CD4-positive, alpha-beta T cell treated with Interleukin-1 beta for 1 hour (primary cell): ENCODE measurements at places on chromosomes 7 and 10.

- DNase-seq: no peak
These were observed 1.0 kb downstream of the IGFBP3 start for GRCh38 chr7:45919993-45920459.

- DNase-seq: no peak
These were observed 96.0 kb downstream of the NRCAM start for GRCh38 chr7:108360058-108360800.

DNA sequence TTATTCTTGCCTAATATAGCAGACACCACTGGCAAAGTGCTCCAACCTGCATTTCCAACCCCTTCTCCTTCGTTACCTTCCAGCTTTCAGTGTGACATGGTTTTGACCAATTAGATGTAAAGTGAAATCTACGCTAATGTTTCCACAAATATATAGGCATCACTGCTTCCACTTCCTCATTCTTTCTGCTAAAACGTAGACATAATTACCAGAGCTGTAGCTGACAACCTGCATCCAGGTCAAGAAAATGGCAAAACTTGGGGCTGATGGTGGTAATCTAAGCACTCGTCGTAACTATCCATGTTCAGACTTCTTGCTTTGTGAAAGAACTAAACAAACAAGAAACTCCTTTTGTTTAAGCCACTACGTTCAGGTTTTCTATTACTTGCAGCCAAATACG, 41.8 kb upstream of the COL1A2 start:
- DNase-seq: no peak

- DNase-seq: peak; percentile 17
These were observed 51.4 kb upstream of the AOAH start for GRCh38 chr7:36775676-36776075.

- no peak for DNase-seq
These were observed 24.2 kb upstream of the PRKAG2 start for GRCh38 chr7:151900986-151901621.

DNA sequence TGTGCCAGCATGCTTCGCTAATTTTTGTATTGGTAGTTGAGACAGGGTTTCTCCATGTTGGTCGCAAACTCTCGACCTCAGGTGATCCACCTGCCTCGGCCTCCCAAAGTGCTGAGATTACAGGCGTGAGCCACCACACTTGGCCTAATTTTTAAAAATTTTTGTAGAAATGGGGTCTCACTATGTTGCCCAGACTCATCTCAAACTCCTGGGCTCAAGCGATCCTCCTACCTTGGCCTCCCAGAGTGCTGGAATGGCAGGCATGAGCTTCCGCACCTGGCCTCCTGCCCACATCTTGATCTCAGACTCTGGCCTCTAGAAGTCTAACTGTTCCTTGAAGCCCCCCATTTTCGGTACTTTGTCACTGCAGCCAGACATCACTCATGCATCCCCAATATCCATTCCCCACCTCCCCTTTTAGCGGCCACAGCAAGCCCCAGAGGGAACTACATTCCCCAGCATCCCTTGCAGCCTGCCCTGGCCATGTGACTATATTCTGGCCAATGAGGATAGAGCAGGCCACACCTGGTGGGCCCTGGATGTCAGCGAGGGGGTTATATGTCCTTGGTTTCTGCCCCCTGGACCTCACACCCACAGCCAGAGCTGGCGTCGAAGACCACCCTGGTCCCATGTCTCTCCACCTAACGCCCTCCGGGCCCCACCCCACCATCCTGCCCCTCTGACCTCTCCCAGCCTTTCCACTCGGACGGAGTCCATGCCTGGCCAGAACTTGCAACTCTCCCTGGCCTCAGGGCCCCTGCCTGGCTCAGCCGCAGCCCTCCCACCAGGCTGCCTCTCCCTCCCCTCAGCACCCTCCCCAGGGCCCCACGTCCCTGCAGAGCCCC, 33.8 kb downstream of the MICALL2 start:
- DNase-seq: no peak

DNA sequence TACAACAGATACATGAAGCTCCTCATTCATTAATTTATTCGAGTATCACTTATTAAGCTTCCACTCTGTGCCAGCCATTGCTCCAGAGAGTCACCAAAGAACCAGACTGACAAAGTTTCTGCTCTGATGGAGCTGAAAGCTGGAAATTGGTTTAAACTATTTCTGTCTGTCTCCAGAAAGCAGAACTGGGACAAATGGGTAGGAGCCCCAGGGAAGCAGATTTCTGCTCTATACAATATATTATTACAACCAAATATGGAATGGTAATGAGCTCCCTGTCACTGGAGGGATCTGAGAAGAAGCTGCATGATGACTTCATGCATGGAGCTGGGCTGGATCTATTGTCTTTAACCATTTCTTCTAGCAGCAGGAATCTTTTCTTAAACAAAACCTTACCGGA, 165.4 kb upstream of the ADO start:
- no peak for DNase-seq

- DNase-seq: no peak
These were observed 335.3 kb downstream of the SUGCT start for GRCh38 chr7:40470091-40470592.

DNA sequence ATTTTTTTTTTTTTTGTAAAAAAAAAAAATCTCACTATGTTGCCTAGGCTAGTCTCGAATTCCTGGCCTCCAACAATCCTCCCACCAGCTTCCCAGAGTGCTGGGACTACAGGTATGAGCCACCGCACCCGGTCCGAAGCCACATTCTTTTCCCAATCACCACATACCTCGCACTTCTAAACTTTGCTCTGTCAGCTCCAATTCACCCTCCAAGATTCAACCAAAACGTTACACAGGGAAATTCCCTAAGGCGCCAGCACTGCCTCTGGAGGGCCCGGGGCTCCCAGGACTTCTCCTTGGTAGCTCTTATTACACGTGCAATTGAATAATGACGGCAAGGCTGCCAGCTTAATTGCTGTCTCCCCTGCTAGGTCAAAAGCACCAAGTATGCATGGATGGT, 10.3 kb upstream of the DNAAF5 start:
- no peak for DNase-seq

DNA sequence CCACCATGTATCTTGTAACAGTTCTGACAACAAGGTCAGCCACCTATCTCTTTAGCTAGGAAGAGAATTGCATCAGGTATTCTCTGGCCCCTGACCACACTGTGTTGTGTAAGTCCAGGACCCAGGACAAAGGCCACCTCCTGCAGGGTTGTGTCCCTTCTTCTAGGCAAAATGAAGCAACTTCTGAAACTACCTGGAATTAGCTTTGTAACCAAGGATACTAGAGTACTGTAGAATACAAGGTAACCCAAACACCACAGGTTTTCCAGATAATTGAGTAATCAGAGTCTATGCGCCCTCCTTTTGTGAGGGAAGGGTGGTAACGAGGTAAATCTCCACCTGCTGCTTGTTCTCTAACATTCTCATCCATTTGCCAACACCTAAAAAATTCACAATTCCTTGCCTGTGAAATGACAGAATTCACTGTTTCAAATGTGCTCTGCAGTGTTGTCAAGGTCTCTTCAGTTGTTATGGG, 51.7 kb downstream of the SGMS1 start:
- DNase-seq: no peak

- no peak for DNase-seq
These were observed 5.3 kb downstream of the AGMO start for GRCh38 chr7:15556339-15557105.

DNA sequence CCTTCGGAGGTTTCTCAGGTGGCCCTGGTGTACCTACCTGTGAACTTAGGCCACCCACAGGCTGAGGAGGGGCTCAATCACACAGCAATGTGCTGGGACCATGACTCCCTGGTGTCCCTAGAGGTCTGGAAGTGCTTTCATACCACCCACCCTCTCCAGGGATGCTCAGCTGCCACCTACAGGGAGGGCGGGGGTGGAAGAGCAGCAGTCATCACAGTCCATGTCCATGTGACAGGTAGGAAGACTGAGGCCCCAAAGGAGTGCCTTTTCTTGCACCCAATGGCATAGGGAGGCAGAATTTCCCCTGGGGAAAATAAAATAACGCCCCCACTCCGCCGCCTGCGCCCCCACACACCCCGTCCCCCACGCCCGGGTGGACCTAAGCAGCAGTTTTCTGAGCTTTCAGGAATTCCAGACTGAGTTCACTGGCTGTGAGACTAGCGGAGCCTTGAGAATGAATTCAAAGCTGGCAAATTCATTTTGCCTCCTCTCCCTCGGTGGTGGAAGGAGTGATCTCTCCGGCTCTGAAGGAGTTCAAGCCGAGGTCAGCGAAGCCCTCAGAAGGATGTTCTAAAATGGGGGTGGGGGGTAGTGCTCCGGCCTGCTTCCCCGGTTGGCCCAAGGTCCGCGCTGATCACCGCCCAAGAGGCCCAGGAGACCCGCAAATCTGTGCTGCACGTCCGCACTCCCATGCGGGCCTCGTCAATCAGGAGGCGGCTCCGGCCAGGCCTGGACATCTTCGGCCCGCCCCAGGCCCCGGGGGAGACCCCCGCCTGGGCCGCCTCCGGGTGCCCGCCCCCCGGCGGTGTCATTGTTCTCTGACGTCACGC, 2.1 kb upstream of the ZMIZ1 start:
- DNase-seq: peak; percentile 33

- DNase-seq: no peak
These were observed 568 bp downstream of the PRSS2 start for GRCh38 chr7:142771353-142771723.

DNA sequence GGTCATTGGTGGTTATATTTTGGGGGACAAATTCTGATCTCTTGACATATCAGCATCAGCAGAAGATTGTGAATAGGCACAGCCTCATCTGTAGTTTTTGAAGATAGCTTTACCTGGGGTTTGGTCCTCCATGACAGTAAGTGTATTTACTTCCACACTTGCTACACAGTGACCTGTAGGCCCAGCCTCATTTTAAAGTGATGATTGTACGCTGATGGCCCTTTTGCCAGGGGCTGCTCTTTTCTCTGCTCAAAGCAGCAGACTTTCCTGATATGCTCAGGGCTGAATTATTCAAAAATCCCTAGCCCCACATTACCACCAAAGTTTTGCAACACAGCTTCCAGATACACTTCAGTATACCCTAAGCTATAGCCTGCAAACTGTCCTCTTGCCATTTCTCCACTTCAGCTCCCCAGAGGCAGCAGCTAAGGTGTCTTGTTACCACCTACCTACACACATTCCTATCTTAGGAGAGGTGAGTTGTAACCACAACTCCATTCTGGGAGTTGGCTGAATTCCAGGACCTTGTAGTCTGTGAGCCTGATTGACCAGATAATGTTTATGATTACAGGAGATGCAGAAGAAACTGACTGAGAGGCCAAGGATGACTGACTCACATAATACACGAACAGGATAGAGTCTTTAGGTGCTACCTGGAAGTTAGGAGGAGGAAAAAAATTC, 6.0 kb downstream of the ASB4 start:
- DNase-seq: no peak

DNA sequence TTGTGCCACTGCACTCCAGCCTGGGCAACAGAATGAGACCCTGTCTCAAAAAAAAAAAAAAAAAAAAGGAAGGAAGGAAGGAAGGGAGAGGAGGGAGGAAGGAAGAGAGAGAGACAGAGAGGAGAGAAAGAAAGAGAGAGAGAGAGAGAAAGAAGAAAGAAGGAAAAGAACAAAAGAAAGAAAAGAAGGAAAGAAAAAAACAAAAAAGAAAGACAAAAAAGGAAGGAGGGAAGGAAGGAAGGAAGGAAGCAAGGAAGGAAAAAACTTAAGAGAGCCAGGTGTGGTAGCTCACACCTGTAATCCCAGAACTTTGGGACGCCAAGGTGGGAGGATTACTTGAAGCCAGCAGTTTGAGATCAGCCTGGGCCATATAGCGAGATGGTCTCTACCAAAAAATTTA, 731 bp upstream of the SPACDR start:
- no peak for DNase-seq

DNA sequence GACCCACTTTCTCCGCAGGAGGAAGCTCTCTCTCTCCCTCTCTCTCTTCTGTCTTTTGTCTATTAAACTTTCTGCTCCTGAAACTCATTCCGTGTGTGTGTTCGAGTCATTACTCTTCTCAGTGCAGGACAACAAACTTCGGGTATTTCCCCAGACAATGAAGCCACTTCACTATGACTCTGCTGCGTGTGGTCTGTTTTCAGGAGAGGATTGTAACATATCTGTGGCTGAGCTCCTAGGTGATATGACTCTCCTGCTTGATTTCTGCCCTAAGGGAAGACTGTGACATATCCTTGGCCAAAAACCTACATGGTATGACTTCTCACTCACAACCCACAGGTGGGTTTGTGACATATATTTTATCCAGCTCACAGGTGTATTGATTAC, 39.9 kb upstream of the ZNF107 start:
- DNase-seq: no peak

DNA sequence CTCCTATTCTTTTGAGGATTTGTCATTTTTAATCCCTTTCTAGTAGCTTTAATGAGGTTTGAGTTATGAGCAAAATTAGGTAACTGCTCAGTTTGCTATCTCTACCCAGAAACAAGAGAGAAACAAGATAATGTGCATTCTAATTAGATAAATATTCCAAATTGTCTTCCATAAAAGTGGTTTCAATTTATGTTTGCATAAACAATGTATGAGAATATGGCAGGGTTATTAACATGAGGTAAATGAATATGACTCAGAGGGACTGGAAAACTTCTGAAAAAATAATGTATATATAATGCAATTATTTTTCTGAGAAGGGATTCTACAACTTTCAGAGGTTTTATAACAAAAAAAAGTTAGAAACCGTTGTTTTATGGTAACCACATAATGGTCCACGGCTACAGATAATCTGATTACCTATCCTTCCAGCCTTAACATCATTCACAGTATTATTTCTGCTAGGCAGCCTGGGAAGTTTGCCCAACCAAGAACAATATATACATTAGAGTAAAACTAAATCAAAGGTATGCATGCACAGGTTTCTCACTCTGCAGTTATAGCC, 101.2 kb downstream of the CRPPA start:
- no peak for DNase-seq

DNA sequence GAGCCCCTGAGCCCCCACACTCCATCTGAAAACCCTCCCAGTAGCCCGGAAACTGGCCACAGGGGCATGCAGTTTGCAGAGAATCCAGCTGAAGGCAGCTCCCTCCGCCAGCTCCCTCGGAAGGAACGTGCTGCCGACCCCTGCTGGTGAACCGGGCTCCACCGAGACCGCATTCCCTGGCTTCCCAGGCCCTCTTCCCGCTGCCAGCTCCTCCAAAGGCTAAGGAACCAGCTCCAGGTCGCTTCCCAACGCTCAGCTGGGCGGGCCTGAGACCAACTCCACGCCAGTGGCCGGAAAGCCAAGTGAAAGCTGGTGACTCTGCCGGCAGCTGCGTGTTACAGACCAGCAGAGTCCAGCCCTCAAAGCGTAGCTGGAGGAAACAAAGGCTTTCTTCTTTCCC, 35.8 kb downstream of the GPER1 start:
- no peak for DNase-seq

DNA sequence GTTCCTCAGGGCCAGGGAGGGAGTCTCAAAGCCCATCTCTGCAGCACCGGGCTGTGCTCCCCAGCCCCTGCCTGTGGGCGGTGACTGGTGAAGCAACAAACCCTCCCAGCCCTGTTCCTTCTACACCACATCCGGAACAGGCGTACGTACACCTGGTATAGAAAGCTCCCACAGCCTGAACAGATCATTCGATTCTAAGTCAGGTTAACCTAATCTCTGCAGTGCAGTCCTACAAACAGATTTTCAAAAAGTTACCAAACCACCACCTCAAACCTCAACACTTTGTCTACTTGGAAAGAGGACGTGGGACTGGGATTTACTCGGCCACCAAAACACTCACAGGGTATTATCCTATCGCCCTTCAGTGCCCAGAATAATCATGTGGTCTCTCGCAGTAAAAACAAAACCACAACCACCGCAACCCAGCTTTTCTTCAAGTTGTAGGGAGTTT, 238.4 kb downstream of the DIP2C start:
- peak; percentile 68 for DNase-seq
